ENCODE measurements at places on chromosomes 5 and 9. TPM values are rescaled to one million over a fixed set of nuclear protein-coding genes. Genes with fewer than 3 reads are reported as not detected.

Gene TRIM14
- total RNA-seq = 1.5 TPM

Gene CTSV
- total RNA-seq = not detected

Gene ERAP2
- 9.5 TPM for total RNA-seq

Gene OR1J2
- not detected for total RNA-seq

DNA sequence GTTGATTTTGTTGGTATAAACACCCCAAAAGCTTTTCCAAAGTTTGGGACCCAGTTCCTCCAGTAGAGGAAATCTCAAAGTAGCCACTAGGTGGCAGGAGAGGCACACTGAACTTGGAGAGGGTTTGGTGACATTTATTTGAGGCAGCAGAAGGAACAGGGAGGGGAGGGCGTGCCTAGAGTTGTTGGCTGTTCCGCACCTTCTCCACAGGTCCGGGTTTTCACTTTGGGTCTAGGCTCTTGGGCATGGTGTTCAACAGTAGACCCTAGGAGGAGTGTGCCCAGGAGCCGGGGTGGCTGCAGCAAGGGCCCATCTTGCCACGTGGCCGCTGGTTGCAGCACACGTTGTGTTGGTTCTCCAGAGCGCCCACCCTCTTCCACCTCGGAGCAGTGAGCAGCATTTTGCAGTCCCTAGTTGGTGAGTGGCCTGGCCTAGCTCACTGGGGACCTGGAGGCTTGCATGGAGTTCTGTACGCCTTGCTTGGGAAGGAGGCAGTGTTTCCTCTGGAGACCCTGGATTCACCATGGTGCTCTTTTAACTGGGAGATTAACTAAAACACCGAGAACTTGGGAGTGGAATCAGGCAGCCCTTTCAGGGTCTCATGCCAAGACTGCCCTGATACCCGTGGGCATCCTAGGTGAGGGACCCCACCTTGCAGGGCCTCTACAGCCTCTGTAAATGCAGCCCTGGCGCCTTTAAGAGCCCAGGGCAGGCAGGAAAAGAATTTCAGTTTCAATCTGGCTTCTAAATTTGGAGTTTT lies 28.2 kb downstream of the PTPA start:
- peak overlapping the region; percentile 42 for H3K4me3 ChIP-seq
- H3K4me1 ChIP-seq = peaks cover 37% of the 10 kb centered on the region
- peak; percentile 76 for DNase-seq
- H3K36me3 ChIP-seq = no peaks in the 10 kb centered on the region
- H3K27ac ChIP-seq = peak overlapping the region; percentile 100

DNA sequence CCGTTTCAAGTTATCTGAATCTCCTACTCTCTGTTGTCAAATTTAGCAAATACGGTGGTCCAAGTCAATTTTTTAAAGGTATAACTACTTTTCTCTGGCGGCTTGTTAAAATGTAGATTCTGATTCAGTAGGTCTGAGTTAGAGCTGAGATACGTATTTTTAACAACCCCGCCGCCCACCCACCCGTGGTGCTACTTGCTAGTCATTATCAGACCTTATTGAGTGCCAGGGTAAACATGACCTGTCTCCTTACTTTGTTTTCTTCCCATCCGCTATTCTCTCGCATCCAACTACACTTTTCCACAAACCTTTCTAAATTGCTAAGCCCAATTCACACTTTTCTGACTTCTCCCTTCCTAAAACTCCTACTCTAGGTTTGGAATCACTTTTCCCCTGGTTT lies 694 bp upstream of the PLAA start:
- H3K27me3 ChIP-seq = no peaks in the 10 kb centered on the region
- H3K4me3 ChIP-seq = peak overlapping the region; percentile 97
- H3K27ac ChIP-seq = peak overlapping the region; percentile 98
- no peak for DNase-seq

DNA sequence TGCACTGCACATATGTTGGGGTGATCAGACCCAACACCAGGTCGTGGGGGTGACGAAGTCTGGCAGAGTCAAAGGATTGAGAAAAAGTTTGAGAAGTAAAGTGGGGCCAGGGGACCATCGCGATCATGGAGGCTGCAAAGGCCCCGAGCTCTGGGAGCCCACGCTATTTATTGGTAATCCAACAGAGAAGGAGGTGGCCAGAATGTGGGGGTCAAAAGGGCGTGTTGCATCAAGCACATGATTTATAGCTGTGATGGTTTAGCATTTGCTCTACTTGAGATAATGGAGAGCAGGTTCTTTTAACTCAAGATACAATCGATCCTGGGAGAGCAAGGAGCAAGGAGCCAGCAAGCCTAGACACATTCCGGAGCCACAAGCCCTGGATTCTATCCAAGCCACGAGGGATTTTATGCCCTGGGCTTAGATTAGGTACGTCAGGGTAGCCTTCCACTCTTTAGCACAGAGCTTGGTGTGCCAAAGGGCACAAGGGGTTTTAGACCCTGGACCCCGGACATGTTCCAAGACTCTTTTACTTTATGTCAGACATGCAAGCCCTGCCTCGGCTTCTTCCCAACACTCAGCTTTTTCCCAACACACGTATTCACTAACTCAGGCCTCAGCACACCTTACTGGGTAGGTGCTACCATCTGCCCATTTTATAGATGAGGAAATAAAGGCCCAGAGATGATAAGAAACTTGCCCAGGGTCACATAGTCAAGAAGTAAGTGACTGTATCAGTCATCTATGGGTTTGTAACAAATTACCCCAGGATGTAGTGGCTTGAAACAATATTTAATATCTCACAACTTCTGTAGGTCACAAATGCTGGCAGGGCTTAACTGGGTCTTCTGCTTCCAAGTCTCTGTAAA lies 39.5 kb downstream of the NSUN2 start:
- H3K4me3 ChIP-seq = no peak overlapping the region
- no peaks in the 10 kb centered on the region for H3K36me3 ChIP-seq
- H3K27me3 ChIP-seq = no peaks in the 10 kb centered on the region
- no peak overlapping the region for H3K27ac ChIP-seq
- no peak for DNase-seq
- H3K4me1 ChIP-seq = no peaks in the 10 kb centered on the region
